Stimulated activated CD8-positive, alpha-beta memory T cell treated with anti-CD3 and anti-CD28 coated beads, Interleukin-7, amount 100 ng/mL, for 1 hour (primary cell): ENCODE measurements at places on chromosomes 11 and 22.

DNA sequence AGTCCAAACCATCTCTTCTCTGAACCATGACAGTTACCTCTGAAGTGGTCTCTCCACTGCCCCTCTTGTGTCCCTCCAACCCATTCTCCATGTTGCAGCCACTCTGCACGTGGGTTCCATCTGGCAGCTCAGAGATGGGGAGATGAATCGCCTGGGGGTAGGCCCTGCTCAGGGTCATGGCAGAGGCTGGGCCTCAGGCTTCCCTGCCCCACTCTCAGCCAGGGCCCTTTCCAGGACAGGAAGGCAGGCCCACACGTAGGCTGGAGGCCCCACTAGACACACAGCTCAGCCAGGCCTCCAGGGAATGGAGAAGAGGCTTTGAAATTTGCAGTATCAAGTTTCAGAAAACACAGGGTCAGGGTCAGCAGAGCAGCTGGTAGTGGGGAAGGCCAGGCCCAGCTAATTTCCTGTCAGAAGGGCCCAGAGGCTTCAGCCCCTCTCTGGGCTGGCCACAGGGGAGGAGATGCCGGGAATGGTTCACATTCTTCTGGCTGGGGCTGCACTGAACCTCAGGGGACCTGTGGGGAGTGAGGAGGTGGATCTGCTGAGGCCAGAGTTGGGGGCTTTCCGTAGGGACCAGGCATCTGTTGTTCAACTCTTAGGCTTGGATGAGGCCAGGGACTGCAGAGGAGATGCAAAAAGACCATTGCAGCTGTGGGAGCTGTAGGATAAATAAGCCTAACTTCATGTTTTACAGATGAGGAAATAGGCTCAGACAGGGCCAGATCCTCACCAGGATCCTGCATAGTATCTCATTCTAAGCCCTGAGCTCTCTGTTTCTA, 101.6 kb downstream of the SWAP70 start:
- DNase-seq, result no peak

DNA sequence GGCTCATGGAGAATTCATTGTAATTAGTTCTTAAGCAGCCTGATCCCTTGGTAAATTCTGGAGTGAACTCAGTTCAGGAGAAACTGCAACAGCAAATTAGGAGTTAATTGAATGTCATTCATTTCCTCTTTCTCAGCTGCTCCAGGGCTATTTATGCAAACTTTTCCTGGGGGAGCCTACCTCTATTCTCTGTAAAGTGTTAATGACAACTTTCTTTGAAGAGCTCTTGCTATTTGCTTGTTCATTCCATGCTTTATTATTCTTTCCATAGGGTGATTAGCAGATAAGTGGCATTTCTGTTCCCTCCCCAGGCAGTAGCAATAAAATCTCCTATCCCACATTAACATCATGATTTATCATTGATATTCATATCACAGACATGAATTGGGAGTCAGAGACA, 267.6 kb upstream of the DDI1 start:
- DNase-seq, result no peak

- no peak for DNase-seq
These were observed 21.6 kb upstream of the OR6X1 start for GRCh38 chr11:123775715-123776549.

DNA sequence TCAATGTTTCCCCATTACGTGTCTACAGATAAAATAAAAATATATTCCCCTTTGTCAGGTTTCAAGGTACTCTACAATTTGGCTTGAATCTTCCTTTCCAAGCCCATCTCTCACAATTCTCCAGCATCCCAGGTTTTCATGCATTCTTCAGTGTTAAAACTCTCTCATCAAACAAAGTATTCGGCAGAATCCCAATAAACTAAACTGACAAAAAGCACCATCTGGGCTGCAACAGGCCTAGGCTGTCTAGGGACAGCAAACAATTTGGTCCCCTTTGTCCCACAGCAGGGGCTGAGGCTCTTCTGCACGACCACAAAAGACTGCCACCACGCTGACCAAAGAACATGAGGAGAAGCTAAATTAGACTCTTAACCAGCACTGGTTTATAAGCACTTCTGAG, 159.4 kb downstream of the CADM1 start:
- DNase-seq, result no peak

- no peak for DNase-seq
These were observed 67.2 kb downstream of the CECR2 start for GRCh38 chr22:17436382-17436980.

DNA sequence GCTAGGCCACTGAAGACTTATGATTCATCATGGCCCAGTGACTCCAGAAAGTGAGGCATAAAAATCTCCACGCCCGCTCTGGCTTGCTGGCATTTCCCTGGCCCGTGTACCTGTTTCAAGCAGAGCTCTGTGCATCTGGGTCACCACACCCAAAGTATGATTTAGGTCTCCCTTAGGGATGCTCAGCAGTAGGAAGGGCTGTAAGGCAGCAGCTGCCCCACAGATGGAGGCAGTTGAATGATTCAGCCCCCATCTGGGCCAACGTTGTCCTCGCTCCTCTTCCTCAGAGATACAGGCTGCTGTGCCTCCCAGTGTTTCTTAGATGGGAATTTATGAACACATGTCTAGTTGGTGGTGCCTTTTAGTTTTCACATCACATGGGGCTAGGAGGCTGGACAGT, 21.6 kb downstream of the GPR83 start:
- DNase-seq, result no peak

DNA sequence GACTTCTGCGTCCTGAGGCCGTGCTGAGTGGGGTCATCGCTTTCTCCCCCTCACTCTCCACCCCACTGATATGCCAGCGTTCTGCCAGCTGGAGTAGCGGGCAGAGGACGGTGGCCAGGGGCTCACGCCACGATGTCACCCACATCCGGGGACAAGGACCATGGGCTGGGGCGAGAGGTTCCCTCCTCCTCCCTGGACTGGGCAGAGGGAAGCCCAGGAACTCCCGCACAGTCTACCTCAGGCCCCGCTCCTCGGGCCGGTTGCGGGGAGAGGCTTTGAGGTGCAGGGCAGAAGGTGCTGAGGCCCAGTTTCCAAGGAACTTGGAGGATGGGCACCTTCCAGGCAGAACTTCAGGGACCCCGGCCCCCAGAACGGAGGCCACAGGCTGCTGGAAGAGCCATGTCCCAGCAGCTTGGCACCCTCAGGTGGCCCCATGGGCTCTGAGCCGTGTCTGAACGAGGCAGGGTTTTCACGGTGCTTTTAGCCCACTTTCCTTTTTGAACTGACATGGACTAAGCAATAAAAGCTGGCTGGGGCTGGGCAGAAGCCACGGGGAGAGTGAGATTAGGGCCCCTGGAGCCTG, 25.4 kb downstream of the ADAMTS15 start:
- DNase-seq, result no peak

DNA sequence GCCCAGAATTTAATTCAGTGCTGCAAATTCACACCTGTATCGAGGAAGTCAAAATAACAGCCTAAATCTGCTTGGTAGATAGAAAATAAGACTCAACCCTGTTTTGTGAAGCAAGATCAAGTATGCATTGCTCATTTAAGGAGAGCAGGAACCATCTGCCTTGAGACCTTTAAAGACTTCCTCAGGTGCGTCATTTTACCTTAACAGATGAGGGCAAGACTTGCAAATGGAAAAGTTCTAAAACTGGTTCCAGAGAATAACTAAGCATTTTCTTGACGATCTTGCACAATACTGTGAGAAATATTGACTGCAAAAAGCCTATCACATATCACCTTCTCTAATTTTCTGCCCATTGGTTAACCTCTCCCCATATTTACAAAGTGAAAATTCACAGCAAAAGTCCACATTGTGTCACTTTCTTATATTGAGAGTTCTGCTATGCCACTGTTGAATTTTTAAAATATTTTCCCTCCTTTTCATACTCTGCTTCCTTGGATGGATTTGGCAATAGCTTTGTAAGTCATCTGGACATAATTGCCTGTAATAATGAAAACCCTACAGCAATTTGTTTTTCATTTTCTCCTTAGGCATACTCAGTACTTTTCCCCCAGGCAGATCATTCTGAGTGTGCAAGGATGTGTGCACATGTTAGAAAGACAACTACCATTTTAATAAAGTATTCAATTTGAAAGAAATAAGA, 234.2 kb downstream of the AASDHPPT start:
- DNase-seq, result no peak

DNA sequence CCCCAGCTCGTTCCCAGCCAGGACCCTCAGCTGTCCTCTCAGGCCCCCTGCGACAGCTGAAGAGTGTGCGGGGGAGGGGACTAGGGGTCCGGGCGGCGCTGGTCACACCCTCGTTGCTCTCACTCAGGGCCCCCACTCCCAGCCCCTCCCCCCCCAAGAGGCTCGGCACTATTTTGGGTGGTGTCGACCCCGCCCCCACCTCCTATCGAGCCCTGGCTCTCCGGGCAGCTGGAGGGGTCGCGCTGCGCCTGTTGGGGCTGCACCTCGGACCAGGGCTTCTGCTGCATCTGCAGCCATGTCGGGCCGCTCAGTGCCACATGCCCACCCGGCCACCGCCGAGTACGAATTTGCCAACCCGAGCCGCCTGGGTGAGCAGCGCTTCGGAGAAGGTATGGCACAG, at the start of gene HSPB2:
Gene HSPB2, plus strand, starts transcription at position 200 of the 400 bp plus-strand sequence. Its CDS starts 96 bp downstream, at position 296.
- no peak for DNase-seq

- no peak for DNase-seq
These were observed 136.2 kb downstream of the CD44 start for GRCh38 chr11:35274909-35275785.

DNA sequence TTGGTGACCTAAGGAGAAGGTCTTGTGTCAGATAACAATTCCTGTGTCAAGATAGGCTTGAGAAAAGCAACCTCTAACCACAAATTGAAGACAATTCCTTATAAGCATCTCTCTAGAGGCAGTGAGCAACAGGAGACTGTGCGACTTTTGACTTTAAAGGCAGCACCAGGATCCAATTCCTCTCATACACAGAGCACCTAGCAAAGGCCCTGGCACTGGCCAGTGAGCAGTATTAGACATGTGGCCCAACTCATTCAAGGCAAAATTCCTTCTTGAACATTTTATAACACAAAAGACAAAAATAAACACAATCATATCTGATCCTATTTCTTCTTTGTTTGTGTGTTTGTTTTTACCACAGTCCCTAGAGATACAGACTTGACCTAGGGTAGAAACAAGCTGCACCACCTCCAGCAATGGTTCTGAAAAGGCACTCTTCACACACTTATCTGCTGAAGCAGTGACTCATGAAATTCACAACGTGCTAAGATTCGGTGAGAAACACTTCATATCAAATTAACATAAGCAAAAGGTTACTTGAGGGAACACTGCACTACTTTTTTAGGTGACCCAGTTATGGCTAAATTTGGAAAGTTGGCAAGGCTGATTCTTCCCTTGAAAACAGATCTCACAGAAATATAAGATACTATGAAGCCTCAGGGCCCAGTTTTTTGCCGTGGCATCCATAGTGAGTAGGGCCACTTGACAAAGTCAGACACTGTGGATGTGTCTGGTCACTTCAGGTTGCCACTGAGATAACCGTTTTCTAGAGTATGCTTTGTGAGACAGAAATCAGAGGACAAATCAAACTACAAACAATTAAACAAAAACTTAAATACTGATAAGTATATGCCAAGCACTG, 1018.9 kb downstream of the DLG2 start:
- DNase-seq, result no peak

GRCh38 chr11:66915046-66915832, 42.9 kb downstream of the PC start:
- DNase-seq, result no peak

DNA sequence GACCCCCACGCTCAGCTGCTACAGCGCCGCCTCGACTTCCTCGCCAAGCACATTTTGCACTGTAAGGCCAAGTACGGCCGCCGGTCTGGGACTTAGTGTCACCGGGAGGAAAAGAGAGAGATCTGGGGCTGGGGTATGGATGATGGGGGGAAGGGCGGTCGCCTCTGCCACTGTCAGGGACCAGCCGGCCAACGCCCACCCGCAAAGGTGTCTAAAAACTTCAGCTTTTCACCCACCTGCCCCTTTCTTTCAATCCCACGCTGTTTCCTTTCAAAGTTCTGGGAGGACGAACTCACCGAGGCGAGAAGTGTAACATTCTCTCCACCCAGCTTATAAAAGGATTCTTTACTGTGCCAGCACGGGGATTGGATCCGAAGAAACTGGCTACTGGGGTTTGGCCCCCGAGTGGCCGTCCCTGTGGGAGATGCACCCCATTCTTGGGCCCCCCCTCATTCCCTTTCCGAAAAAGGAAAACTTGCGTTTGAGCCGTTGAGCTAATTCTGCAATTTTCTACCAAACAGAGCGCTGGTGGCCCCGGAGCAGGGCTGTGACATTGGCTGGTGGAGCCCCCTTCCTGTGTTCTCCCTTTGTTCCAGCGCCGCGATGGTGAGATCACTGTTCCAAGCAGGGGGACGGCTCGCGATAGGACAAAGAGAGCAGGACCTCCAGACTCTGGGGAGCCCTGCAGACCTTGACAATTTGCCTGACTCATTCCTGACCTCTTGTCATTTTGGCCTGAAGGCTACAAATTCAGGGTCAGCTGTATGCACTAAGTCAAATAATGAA, 1.8 kb downstream of the FJX1 start:
- DNase-seq, result no peak

GRCh38 chr11:129440028-129440713, 64.5 kb downstream of the BARX2 start:
- no peak for DNase-seq

- DNase-seq, result no peak
These were observed 5.3 kb downstream of the SLC37A2 start for GRCh38 chr11:125068368-125068767.

DNA sequence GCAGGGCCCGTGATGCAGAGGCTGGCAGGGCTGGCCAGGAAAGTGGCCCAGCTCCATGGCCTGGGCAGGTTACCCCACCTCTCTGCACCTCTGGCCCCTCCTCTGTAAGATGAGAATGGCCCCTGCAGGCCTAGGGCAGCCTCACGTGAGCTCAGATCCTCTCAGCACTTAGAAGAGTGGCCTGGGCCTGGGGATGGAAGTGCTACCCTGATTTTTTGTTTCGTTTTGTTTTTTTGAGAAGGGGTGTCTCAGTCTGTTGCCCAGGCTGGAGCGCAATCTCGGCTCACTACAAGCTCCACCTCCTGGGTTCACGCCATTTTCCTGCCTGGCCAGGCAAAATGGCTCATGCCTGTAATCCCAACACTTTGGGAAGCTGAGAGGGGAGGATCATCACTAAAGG, 982 bp downstream of the APOBEC3H start:
- no peak for DNase-seq

GRCh38 chr11:66388780-66389386, 17.3 kb upstream of the SLC29A2 start:
- peak; percentile 42 for DNase-seq

DNA sequence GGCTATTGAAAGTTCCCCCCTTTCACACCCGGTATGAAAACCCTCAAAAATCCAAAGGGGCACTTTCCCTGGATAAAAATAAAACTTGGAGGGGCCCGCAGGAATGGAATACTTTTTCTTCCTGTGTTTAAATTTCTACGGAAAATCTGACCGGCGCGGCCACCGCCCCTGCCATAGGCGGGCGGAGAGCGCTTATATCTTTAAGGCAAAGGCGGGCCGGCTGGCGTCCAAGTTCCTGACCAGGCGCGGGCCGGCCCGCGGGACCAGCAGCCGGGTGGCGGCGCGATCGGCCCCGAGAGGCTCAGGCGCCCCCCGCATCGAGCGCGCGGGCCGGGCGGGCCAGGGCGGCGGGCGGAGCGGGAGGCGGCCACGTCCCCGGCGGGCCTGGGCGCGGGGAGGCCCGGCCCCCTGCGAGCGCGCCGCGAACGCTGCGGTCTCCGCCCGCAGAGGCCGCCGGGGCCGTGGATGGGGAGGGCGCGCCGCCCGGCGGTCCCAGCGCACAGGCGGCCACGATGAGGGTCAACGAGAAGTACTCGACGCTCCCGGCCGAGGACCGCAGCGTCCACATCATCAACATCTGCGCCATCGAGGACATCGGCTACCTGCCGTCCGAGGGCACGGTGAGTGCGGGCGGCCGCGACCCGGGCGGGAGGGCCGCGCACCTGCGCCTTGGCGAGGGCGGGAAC, at the start of gene ANO1:
Gene ANO1, plus strand, starts transcription at position 223 of the 686 bp plus-strand sequence. Its CDS starts 290 bp downstream, at position 513.
- DNase-seq, result no peak
